ENCODE measurements at places on chromosomes 16 and 17.

DNA sequence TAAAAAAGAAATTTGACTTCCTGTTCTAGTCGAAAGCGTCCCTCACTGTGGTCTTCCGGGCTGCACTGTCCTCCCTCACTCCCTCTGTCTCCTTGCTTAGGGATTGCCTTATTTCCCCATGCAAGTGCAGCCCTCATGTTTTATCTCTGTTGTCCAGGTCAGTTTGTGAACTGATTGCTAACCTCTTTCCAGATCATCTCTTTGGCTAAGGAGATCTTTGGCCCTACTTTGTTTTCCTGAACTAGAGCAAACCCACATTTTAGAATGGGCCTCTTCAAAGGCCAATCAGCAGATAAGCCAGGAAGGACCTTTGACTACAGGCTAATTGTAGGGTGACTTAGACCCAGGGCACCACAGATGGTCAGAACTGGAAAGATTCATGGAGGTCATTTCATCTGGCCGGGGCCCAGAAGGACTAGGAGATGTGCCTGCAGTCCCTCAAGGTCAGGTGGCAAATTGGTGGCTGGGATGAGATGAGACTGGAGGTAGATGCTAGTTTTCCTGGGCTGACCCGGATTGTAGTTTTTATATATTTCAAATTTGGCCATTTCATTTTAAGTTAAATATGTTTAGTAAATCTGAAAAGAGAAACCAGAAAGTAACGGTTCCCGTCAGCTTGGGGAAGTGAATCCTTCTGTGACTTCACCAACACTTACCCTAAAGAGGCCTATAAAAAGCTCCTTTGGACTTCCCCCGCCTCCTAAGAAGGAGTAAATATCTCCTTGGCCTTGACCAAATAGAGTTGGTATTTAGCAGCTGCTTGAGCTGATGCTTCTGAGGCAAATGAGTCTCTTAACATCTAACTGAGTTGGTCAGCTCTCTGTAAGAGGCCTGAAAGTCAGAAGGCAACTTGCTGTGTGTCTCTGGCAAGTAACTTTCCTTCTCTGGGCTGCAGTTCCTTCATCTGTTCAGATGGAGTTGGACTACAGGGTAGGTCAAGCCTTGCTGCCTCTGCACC is 6.2 kb upstream of the SLC25A19 start:
- no peak for DNase-seq

DNA sequence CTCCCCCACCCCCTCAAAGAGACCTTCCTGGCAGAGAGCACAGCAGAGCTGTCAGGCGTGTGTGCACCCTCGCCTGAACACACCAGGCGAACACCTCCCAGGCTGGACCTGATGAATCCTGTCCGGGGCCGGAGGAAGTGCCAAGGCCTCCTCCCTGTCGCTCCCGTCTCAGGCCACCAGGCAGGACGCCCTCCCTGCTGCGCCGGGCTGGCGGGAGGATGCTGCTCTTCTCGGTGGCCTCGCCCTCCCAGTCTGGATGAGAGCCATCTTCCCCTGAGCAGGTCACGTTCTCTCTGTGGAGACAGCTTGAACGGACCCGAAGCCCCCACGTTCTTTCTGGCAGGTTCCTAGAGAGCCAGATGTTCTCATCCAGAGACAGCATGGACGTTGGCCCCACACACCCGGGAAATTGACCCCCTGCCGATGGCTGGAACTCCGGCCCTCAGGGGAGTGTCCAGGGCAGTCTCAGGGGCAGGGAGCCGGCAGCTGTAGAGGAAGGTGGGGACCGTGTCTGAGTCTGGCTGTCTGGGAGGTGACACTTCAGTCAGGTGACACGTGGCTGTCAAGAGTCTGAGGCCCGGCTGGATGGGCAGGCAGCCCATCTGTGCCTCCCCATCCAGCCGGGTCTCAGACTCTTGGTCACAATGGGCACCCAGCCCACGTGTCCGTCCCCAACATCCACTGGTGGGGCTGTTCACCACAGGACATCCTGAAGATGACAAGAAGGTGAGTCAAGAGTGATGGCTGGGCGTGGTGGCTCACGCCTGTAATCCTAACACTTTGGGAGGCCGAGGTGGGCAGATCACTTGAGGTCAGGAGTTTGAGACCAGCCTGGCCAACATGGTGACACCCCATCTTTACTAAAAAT is 5.0 kb upstream of the TIMP2 start:
- no peak for DNase-seq

DNA sequence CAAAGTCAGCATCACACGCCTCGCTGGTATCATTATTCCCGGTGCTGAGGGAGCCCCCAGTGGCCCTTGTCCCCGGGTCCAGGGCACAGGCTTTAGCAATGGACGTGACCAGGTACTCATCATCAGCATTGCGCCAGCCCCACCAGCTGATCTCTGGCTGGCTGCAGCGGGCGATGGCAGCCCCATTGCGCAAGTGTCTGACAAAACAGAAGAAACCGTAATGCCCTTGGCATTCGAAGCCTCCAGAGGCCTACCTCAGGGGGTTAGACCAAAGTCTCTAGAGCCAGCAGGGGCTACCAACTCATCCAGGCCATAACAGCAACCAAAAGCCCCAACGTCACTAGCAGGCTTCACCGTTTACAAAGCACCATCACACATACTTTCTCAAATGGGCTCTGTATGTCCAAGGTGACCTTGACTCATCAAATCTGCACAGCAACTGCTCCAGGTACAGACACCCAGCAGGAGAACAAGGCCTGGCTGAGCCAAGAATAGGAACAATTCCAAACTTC is 7.3 kb downstream of the MTMR4 start:
- DNase-seq: no peak

DNA sequence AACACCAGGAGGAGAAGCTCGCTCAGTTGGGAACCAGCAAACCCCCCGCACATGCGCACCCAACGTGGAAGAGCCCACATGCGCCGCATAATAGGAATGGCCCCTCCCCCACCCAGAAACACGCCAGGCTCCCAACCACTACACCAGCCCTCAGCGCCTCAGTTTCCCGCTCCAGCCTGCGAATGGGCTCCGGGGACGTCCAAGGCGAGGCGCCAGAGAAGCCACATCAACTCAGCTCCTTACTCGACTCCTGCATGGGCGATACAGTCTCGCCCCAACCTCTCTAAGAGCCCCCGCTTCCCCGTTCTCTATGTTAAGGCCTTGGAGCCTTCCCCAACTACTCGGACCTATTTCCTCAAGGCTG is 504 bp downstream of the SRSF1 start:
- DNase-seq: no peak

GRCh38 chr17:740240-741017 is 8.0 kb downstream of the TLCD3A start:
- DNase-seq: no peak

GRCh38 chr17:81869221-81870130 is 1.7 kb downstream of the ARHGDIA start:
- DNase-seq: no peak

GRCh38 chr17:77785312-77785905 is 173.1 kb upstream of the TNRC6C start:
- no peak for DNase-seq

DNA sequence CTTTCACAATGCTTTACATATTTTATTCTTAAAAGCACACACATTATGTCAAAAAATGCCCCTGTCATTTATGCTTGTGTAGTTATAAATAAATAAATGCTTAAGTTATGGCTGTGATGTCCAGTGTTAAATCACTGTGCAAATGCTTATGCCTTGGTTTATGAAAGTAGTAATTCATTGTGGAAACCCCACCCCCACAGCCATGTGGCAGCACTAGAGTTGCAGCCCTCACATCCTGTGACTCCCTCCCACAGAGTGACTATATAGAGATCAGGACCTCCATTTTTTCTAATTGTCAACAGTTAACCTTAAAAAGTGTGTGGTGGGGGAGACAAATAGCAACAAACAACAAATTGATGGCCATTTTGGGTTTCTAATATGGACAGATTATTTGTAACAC is 2.4 kb downstream of the SKAP1 start:
- no peak for DNase-seq

DNA sequence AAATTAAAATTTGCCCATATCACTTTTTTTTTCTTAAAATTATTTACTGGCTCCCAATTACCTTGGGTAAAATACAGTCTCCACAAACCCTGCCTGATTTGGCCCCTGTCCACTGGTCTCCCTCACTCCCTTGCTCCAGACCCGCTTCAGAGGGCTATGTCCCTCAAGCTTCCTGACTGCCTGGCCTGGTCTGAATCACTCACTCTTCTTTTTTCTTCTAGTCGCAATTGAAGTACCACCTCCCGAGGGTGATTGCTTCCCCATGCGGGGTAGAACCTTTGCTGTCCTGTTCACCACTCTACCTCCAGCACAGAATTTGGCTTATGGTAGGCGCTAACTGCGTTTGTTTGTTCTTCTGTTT is 598 bp upstream of the PGAP3 start:
- DNase-seq: no peak

- DNase-seq: no peak
Measured at GRCh38 chr17:48056246-48056745, 8.1 kb downstream of the NFE2L1 start.

- peak; percentile 70 for DNase-seq
Measured at GRCh38 chr17:45277216-45277849, 15.4 kb upstream of the SPATA32 start.

GRCh38 chr16:1815461-1815860 is 11.2 kb downstream of the HAGH start:
- DNase-seq: no peak

DNA sequence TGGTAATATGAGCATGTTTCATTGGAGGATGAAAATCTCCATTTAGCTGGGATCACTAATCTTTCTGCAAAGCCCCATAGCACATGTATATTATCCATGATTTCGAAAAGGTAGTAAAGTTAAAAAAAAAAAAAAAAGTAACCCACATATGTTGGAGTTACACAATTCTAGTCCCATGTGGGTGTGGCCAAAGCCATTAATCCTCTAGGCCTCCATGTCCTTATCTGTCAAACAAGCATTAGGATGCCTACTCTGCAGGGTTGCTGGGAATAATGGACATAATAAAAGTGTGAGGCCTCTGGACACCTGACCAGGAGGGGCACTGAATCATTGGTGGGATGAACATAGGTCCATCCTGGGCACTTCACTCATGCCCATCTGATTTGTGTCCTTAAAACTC is 29.2 kb upstream of the VAT1L start:
- DNase-seq: no peak

DNA sequence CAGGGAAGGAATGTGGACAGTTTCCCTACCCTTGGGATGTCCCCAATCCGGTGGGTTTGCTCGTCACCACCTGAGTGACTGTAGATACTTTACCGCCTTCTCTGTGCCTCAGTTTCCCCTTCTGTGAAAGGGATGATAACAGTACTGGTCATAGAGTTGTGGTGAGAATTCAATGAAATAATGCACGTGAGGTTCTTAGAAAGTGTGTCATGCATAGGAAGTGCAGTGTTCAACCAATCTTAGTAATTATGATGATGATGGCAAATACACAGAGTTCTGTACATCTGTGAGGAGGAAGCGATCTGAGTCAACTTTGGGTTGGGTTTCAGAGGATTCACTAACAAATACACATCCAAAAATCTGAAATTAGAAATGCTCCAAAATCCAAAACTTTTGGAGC is 114.6 kb upstream of the HS3ST2 start:
- no peak for DNase-seq

DNA sequence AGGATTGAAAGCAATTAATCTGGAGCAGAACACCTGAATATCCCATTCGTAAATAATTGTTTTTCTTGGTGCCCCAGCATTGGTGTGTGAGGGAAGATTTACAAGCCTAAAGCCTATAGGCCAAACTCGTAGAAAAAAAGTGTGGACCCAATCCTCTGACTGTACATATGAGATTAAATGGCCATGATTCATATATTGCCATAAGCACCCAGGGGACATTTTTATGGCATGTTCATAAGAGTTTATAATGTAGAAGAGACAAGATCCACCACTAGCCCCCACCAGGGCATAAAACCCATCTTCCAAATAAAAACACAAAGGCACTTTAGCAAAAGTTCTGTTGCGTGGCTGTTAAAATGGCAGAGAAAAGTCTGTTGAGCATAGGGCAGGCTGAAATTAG is 15.5 kb upstream of the SALL1 start:
- DNase-seq: no peak

- no peak for DNase-seq
Measured at GRCh38 chr17:32493571-32493970, 6.8 kb downstream of the CDK5R1 start.

DNA sequence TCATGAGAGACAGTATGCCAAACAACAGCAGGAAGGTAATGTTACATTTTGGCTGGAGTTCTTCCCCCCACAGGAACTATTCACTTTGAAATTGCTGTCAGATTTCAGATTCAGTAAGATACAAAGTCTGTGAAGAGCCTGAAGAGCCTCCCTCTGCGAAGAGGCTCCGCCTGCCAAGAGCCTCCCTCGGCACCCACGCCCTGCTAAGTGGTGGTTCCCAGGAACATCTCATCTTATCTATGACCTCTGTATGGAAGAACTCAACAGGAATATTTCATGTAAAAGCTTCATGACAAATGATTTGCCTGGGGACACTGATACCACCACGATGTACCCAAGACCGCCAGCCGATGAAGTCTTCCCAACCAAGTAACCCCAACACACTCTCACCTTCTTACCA is 3.2 kb downstream of the ZC3H7A start:
- no peak for DNase-seq

DNA sequence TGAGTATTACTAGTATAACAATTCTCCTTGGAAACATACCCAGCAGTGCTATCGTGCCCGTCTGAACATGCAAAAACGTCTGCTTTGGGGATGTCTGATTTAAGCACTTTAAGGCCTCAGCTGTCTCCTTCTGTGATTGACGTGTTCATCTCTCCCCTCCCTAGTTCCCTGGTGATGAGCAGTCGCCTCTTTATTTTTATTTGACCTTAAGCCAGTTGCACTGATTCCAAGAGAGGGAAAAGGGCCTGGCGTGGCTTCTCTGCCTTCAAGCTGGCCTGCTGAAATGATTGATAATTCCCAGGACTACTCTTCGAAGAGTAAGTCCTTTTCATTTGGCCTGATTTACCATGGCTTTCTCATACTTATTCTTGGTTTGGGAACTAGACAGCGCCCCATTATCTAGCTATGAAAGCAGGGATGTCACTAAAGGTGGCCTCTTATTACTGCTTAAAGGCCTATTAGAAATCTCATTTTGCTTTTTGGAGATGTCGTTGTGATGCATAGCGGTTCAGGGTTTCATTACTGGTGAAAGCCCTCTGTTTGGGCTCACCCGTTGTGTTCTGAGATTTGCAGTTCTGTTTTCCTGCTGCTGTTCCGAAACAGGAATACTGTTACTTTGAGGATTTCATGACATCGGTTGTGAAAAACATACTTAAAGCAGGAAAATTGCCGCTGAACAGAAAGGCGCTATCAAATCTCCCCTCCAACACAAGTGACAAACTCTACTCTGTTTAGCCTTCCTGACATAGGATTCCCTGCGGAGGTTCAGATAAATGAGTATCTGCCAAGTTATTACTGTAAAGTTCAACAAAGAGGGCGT is 65.5 kb downstream of the IQCK start:
- DNase-seq: no peak

DNA sequence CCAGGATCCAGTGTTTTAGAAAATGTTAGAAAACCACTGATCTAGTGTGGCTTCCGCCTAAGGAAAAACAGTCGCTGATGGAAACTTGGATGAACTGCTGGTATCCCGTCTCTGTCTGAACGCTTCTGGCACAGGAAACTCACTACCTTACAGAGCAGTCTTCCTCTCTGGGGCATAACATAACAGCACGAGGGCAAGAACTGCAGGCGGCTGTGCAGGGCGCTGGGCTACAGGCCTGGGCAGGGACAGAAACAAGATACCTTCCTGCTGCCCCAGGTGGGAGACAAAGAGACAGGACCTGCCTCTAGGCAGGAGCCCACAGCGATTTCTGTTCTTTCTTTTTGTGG is 10.5 kb downstream of the MXRA7 start:
- DNase-seq: no peak

- DNase-seq: no peak
Measured at GRCh38 chr16:64826374-64826773, 295.5 kb downstream of the CDH11 start.

- no peak for DNase-seq
Measured at GRCh38 chr16:69863401-69864281, 87.5 kb upstream of the CLEC18A start.
